Sigmoid colon (tissue), 7 donors: ENCODE measurements at places on chromosomes 7 and 10.
A peak's percentile ranks its signal among the peaks of the same experiment; 100 is the strongest.

- DNase-seq: peak; percentile 94
Observed at GRCh38 chr7:5396999-5397663, 26.5 kb downstream of the TNRC18 start.

- DNase-seq: no peak
Observed at GRCh38 chr7:135888740-135889139, 88.4 kb downstream of the MTPN start.

GRCh38 chr7:38846280-38846679, 62.7 kb downstream of the VPS41 start:
- no peak for DNase-seq

DNA sequence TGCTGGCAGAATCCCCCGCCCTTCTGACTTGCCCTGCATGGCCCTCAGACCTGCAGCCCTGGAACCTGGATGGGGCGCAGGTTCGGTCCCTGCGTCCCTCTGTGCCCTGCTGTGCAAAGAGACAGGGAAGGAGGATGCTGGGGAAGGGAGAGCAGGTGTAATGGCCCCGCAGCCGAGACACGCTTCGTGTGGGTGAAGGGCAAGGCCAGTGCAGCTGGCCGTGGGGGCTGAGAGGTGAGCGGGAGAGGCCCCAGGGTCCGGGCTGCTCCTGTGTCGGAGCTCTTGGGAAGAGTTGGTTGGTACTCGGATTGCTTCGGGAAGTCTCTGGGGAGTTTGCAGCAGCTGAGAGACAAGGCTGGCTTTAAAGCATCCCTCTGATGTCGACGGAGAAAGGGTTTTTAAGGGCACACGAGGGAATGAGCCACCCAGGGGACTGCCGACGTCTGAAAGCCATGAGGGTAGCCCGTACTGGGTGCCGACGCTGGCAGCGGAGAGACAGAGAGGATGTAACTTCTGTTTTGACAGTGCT, 6.5 kb downstream of the ELFN1 start:
- DNase-seq: peak; percentile 41

- DNase-seq: no peak
Observed at GRCh38 chr10:69401416-69401815, 15.3 kb downstream of the TACR2 start.

DNA sequence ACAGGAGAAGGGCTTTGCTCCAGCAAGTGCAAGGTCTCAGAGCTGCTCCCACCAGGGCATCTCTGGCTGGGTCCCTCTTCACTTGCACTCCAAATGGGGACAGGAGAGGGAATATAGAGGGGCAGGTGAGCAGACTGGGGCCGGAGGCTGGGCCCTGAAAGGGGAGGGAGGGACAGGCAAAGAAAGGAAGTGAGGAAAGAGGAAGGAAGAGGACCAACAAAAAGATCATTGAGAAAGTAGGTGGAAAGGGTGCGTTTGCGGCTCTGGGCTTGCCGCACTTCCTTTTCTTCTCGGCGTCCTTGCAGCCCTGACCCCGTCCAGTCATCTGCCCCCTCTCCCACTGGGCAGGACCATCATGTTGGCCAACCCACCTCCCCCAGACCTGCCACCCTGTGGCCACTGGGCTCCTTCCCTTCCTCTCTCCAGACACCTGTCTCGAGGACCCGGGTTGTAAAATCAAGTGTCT, 14.0 kb downstream of the ITPRIP start:
- DNase-seq: peak; percentile 78

- DNase-seq: no peak
Observed at GRCh38 chr10:52351914-52352330, 37.8 kb downstream of the DKK1 start.

- DNase-seq: no peak
Observed at GRCh38 chr7:34298492-34299013, 359.5 kb upstream of the NPSR1 start.

DNA sequence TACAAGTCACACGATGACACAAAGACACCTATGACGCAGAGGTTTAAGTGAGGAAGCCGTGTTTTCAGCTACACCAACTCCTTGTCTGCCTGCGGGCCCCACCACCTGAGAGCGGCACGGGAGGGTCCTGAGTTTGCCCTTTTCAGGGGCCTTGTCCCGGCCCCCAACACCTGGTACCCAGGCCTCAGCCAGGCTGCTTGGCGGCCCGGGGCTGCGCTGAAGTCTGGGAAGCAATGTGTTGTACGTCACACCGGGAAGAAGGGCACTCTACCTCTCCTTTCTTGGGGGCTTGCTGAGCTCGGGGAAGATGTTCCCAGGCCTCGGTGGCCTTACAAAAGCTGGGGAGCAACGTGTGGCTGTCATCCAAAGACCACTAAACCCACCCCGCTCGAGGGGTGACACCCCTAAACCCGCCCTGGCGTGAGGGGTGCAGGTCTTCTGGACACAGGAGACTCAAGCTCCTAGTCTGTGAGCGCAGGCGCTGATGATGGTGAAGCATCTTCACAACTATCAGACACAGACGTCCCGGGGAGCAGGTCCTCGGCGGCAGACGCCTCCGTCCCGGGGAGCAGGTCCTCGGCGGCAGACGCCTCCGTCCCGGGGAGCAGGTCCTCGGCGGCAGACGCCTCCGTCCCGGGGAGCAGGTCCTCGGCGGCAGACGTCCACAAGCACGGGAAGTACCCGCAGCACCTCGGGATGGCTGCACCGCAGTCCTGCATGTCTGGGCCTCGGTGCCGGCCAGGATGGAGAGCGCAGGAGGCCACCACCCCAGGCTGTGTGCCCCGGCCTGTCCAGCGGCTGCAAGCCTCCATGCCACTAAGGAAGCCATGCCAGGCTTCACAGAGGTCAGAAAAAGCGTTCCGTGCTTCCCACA, 15.4 kb downstream of the CFAP46 start:
- no peak for DNase-seq

GRCh38 chr10:34677591-34677990, 137.5 kb downstream of the PARD3 start:
- no peak for DNase-seq

GRCh38 chr7:29415215-29415614, 148.4 kb upstream of the PRR15 start:
- DNase-seq: no peak

DNA sequence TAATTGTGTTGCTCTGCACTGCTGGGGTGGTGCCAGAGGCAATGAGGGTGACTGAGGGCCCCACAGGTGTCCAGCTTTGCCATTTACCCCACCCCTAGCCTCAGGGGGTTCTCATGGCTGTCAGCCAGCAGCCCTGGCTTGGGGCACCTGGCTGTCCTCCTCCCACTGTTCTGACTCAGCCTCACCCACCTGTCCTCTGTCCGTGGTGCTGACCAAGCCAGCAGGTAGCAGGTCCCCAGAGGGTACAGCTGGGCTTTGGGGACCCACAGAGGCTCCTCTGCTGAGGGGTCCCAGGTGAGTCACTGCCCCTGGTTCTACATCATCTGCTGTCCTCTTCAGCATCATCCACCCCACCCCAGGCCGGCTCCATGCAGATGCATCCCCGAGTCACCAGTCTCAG, 32.2 kb upstream of the ZNF716 start:
- DNase-seq: peak; percentile 47

DNA sequence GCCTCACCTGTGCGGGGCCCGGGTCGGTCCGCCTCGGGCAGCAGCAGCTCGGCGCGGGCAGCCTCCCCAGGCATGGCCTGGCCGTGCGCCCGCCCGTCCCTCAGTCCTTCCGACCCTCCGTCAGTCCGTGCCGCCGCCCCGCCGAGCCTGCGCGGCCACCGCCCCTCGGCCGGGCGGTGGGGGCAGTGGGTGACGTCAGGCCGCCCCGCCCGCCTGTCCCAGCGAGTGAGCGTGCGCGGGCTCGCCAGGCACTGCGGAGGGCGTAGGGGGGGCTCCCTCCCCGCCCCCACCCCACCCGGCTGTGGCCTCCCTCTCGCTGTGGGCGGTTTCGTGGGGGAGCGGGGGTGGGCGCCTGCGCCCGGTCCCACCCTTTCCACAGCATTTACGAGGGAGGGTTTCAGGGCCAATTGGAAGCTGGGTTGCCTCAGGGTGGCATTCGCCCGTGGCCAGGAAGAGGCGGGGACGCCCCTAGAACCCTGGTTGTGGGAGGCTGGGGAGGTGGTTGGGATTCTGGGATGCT, at the start of gene NACAD:
NACAD (minus strand) TSS at position 149 of the 520 bp plus-strand sequence; CDS start at position 74, 75 bp downstream.
- peak; percentile 80 for DNase-seq

DNA sequence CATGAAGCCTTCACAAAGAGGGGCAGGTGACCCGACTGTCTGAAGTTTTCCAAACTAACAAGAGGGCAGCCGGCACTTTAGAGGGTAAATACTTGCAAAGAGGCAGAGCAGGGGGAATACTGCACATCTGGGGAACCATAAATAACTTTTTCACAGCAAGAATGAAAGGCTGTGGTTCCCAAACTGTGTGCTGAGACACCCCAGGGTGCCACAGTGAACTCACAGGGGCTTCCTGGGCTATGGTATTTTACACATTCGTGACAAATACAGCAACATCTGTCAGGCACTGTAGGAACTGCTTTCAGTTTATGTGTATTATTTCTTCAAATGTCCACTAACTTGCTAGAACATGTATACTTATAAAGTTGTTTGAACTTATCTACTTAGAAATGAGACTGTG, 67.2 kb downstream of the TBXAS1 start:
- no peak for DNase-seq

GRCh38 chr7:56105508-56105907, 768 bp downstream of the CHCHD2 start:
- DNase-seq: no peak

DNA sequence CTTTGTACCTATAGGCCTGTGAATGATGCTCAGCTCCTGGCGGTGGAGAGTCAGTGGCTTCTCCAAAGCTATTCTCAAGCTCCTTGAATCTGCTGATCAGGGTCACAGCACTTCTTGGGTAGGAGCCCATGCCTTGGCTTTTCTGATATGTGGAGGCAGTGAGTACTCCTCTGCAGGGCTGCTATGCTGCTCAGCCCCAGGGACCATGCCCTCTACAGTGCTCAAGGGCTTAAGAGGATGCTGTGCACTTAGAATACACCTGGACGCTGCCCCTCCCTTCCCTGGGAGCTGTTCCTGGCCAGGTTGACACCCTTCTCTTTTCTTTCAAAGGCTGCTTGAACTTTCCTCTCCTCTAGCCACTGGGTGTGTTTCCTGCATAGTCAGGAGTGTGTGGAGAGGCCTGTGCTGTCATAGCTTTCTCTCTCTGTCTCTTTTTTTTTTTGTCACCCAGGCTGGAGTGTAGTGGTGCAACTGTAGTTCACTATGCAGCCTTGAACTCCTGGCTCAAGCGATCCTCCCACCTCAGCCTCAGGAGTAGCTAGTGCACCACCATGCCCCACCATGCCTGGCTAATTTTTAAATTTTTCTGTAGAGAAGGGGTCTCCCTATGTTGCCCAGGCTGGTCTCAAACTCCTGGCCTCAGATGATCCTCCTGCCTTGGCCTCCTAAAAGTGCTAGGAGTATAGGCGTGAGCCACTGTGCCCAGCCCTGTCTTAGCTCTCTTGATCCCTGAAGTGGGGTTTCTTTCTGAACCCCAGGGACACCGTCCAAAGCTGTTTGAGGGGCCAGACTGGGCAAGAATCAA, 113.9 kb downstream of the KIF20B start:
- DNase-seq: no peak

DNA sequence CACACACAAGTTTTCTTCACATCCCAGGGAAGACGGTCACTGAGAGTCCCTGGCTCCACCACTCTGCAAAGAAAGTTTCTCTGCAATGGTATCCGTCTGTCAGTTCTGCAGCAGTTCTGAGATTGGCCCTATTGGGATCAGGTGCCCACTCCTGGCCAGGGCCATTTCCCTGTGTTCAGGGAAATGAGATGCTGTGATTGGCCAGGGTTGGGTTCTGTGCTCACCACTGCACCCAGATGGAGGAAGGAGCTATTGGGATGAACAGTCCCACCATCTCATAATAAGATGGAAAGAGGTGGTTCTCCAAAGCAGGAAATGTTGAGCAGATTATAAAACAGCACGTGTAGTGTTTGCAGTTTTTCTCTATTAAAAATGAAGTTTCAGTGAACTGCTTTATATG, 13.3 kb upstream of the PIP4K2A start:
- no peak for DNase-seq

- no peak for DNase-seq
Observed at GRCh38 chr7:106797937-106798336, 67.1 kb upstream of the PIK3CG start.

GRCh38 chr7:10646194-10646593, 327.5 kb upstream of the PHF14 start:
- DNase-seq: no peak

GRCh38 chr10:68501691-68502090, 25.6 kb downstream of the SLC25A16 start:
- no peak for DNase-seq

DNA sequence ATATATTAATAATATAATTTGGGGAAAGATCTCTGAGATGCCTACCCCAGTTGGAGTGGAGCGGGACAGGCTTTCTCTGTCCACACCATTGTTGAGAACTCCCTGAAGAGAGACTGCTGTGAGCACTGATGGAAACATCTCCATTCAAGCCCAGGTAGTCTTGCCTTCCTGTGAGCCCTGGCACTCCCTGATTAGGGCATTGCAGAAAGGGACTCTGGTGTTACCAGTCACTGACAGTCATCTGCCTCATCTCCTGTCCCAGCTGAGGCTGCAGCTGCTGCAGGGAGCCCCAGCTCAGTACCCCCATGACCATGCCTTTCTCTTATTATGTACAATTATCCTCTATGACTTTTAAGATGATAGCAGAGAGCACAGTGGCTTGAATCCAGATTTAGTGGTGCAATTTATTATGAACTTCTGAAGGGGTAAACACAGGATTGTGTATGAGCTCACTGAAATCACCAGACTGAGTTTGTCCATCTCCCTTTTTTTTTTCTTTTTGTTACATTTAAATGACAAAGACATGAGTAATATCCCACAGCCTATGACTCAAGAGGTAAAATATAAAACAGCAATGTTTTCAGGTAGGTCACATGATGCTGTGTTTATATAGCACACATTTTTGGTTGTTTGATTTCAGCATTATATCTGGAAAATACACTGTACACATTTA, 236.9 kb downstream of the SLC25A13 start:
- no peak for DNase-seq

DNA sequence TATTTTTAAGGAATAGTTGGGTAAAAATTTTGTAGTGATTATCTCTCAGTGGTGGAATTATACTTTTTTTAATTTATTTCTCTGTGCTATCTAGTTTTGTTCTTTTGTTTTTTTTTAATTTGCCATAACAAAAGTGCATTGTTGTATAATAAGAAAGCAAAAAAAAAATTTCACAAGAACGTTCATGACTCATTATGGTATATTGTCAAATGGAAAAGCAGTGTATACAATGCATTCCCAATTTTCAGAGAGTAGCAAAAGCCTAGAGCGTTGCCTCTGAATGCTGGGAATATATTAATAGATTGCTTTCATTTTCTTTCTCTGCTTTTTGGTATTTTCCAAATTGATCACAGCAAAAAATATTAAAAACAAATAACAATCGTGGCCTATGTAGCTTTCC, 46.3 kb upstream of the GPAM start:
- no peak for DNase-seq

DNA sequence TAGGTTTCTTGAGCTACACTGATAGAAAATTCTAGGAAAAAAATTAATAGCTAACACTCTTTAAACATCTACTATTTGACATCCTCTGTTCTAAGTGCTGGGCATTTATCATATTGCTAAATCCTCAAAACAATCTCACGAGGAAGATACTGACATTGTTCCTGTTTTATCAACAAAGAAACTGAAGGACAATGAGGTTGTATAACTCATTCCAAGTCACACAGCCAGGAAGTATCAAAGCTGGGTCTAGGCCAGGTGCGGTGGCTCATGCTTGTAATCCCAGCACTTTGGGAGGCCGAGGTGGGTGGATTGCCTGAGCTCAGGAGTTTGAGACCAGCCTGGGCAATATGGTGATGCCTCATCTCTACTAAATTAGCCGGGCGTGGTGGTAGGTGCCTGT, 51.6 kb upstream of the IL6 start:
- no peak for DNase-seq
